Panc1 (cell line): ENCODE measurements at places on chromosomes 3 and 15.

- no peak for DNase-seq
Observed at GRCh38 chr3:172033396-172033795, 6.0 kb upstream of the FNDC3B start.

DNA sequence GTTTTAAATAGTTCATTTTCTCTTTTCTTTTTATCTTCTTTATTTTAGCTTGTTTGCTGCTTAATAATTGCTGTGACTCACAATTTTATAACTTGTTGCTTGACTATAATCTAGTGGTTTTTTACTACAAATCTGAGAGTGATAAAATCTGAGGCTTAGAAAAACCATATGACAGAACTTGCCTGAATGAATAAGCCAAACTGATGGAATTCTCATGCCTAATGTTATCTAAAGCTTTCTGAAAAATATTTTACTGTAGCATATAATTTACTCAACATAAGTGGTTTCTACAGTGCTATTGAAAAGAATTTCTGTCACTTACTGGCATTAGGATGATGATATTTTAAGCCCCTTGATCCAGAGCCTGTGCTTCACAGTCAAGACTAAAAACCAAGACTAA lies 175.1 kb downstream of the VGLL3 start:
- DNase-seq, result no peak

- no peak for DNase-seq
Observed at GRCh38 chr15:60814062-60814461, 335.1 kb upstream of the ICE2 start.

GRCh38 chr15:39789736-39790135 lies 7.1 kb upstream of the FSIP1 start:
- DNase-seq, result no peak

- no peak for DNase-seq
Observed at GRCh38 chr3:31157893-31158620, 263.6 kb upstream of the GADL1 start.

DNA sequence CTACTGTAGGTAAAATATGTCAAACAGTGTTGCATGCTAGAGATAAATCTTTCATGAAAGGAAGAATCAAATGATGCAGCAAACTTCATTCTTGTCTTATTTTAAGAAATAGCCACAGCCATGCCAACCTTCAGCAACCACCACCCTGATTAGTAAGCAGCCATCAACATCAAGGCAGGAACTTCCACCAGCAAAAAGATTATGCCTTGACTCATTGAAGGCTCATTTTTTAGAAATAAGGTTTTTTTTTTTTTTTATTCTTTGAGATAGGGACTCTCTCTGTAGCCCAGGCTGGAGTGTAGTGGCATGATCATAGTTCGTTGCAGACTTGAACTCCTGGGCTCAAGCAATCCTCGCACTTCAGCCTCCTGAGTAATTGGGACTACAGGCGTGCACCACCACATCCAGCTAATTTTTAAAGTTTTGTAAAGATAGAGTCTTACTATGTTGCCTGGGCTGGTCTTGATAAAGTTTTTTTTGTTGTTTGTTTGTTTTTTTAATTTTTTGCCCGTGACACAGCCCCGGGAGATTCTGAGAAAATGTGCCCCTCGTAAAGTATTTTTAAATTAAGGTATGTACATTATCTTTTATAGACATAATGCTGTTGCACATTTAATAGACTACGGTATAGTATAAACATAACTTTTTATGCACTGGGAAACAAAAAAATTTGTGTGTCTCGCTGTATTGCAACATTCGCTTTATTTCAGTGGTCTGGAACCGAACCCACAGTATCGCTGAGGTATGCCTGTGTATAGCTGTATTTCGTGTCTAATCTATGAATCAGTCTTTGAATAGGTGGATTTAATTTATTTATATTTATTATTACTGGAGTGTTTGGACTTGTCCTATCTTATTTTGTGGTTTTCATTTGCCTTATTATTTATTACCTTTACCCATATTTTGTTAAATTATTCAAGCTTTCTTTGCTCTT lies 23.3 kb downstream of the SNRK start:
- no peak for DNase-seq

DNA sequence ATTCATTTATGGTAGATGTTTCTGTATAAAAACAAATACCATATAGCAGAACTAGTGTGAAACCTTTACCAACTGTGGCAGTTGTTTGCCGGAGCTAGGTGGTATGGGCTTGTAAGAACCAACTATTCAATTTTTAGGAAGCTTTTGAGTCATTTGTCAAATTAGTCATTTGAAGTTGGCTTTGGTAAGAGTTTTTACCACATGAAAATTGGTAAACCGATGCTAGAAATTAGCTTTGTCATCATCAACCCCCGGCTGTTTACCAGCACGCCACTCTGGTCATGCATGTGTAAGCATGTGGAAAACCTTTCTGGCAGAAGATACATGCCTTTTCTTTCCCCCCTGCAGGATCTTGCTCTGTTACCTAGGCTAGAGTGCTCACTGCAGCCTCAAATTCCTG lies 63.3 kb downstream of the IL1RAP start:
- no peak for DNase-seq

DNA sequence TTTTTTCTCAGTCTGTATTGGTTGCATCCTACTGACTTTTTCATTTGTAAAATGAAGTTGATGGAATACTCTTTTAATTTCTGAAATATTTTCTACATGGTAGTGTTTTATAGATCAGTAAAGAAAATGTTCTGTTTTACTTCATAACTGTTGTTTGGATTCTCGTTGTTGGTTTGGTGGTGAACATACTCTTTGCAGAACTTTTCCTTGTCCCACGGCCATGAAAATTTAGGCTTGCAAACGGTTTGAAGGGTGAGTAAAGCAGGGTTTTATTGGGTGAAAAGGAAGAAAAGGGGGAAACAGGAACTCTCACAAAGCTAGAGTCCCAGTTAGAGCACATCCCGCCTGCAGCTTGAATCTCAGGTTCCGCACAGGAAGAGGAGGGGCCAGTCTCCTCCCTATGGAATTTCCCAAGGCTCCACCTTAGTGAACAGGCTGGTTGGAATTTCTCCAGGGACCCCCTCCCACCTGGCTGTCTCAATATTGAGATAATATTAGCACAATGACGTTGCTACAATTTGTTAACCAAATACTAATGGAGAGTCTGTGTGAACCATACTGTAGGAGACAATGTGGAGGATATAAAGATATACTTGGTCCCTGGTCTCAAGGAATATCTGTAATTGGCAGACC lies 5.6 kb downstream of the PDCD6IP start:
- DNase-seq, result no peak

DNA sequence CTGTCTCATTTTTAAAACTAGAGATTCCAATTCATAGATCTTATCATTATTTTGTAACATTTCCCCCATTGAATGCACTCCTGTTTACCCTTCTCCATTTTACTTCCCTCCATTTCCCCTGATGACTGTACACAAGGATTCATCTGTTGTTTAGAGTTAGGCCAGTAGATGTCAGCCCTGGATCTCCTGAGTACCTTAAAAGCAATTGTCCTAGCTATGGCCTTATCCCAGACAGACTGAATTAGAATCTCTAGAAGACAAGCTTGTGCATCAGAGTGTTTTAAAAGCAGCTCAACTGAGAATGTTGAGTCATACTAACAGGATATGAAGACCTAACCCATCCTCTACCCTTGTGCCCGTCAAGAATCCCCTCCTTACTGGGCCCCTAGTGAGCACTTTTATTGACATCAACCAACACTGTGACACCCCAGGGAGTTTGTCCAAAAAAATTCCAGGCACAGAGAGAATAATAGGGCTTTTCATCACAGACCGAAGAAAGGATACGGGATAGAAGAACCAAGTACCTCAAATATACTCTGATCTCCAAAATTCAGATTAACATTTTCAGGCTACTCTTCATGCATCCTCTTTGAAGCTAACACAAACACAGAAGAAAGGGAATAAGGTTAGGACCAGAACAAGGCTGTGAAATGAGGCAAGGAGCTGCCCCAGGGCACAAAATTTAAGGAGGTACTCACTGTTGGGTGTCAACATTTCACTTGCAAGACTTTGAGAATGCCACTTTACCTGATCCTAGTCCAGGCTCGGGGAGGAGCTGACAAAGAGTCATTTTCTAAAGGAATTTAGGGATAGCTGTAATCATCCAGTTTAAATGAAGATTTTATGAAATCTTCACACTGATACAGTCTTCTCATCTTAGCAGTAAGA lies 17.1 kb downstream of the ZBED2 start:
- DNase-seq, result no peak

DNA sequence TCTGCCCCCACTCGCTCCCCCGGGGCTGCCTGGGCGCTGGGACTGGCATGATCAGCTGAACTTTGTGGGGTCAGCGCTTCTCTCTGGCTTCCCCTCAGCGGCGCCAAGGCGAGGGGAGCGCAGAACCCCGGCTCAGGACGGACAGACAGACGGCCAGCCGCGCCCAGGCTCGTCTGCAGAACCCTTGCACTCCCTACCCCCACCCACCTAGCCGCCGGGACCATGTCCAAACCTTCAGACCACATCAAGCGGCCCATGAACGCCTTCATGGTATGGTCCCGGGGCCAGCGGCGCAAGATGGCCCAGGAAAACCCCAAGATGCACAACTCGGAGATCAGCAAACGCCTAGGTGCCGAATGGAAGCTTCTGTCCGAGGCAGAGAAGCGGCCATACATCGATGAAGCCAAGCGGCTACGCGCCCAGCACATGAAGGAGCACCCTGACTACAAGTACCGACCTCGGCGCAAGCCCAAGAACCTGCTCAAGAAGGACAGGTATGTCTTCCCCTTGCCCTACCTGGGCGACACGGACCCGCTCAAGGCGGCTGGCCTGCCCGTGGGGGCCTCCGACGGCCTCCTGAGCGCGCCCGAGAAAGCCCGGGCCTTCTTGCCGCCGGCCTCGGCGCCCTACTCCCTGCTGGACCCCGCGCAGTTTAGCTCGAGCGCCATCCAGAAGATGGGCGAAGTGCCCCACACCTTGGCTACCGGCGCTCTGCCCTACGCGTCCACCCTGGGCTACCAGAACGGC lies 621 bp downstream of the SOX14 start:
- no peak for DNase-seq

GRCh38 chr15:99961011-99961441 lies 227.8 kb upstream of the LYSMD4 start:
- DNase-seq, result no peak

DNA sequence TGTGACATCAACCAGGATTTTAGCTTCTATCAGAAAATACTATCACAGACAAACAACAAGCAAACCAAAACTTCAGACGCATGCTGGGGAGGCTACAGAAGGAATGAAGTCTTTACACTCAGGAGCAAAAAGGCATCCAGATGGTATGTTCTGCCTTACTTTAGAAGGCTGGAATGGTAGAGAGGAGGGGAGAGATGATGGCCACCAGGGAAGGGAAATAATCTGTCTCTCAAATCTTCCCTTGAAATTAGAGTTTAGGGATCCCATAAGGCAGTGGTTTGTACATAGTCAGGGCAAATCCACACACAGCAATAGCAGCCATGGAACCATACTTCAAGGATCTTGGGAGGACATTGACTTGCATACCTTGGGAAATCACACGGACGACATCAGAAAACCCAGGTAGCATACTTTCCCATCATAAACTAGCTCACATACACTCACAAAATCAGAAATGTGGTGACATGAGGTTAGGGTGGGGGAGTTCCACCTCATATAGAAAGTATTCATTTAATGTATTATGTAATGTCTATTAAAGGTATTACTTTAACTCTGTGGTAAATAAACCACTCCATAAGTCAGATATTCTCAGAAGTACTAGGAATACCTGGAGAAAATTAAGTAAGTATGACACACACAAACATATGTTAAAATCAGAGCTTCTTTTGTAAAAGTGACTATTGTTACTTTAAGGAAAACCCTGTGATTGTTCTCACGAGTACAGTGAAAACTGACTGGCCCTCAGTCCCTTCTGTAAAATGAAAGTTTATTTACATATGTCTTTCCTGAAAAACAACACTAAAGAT lies 9.4 kb downstream of the BTLA start:
- DNase-seq, result no peak

- DNase-seq, result peak; percentile 39
Observed at GRCh38 chr3:33787328-33788009, 11.0 kb upstream of the PDCD6IP start.

DNA sequence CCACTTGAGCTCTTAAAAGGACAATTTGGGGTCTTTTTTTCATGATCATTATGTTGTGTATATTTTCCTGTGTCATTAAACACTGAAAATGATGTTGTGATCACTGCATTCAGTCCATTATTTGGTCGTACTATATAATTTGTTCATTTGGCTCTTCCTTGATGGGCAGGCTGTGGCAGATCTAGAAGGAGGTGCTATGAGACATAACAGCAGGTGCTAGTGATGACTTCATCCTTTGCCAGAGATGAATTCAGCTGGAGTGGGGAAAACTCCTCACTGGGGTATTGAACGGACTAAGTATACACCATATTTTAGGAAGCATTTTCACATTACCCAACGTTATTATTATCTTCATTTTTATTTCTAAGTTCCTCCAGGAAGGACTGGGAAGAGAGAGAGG lies 12.0 kb downstream of the CMTM7 start:
- no peak for DNase-seq

DNA sequence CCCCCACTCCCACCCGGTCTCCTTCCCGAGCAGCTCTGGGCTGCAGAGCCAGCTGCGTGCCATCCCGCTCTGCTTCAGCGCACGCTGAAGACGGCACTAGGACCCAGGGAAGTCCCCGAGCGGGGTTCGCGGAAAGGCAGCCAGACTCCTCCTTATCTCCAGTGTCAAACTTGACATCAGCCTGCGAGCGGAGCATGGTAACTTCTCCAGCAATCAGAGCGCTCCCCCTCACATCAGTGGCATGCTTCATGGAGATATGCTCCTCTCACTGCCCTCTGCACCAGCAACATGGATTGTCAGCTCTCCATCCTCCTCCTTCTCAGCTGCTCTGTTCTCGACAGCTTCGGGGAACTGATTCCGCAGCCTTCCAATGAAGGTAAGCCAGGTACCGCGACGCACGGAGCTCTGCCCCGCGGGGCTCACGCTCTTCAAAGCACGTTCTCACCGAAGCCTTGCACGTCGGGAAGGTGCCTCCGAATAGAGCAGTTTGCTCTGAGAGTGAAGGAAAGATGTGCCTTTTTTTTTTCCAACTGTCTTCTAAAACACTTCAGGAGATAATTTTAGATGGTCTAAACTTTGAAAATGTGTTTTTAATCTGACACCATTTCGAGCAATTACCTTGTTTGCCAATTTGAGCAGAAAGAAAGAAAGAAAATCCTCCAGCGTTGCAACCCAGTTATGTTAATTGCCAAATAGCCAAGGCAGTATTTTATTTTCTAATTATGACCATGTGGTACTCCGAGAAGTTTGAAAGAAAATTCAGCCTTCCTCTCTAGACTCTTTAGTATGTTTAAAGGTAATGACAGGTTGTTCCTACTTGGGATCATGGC lies at the start of gene EPHA3:
EPHA3 (plus strand) TSS at position 161 of the 830 bp plus-strand sequence; CDS start at position 289, 128 bp downstream.
- no peak for DNase-seq

DNA sequence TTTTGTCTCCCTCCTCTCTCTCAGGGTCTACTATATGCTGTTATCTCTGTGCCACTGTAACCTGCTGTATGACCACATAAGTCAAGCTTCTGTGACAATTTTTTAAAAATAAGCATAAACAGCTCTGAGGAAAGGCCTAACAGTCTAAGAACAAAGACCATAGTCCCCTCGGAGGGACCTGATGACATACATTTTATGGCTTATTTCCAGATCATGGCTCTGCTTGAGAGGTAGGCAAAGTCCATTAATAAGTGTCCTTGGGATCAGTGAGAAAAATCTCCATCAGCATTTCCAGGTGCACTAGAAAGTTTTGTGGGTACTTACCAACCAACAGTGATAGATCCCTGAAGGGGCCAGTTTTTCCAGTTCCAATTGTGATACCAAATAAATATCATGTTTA lies 123.8 kb downstream of the TNIK start:
- no peak for DNase-seq

GRCh38 chr3:183764847-183765731 lies 60.3 kb downstream of the MAP6D1 start:
- no peak for DNase-seq
